Anterior cingulate cortex (tissue), 58 donors: ENCODE measurements at places on chromosomes 2 and 18.

DNA sequence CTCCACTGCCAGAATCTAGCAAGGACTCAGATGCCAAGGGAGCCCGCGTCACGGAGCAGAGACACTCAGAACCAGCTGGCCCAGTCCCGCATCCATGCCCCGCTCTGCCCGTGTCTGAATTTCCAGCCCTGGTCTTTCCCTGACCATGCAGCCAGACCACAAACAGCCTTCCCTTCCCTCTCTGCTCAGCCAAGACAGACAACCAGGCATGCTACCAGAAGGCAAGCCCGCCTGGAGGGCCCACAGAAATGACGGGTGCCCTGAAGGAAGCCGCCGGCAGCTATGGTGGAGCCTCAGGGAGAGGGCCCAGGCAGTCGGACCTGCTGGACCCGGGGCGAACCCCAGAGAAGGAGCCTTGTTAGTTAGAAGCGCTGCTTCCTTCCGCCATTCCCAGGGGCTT, 45.1 kb upstream of the MAL start:
- DNase-seq, result no peak

GRCh38 chr2:43609290-43609918, 13.6 kb upstream of the THADA start:
- DNase-seq, result peak; percentile 33

DNA sequence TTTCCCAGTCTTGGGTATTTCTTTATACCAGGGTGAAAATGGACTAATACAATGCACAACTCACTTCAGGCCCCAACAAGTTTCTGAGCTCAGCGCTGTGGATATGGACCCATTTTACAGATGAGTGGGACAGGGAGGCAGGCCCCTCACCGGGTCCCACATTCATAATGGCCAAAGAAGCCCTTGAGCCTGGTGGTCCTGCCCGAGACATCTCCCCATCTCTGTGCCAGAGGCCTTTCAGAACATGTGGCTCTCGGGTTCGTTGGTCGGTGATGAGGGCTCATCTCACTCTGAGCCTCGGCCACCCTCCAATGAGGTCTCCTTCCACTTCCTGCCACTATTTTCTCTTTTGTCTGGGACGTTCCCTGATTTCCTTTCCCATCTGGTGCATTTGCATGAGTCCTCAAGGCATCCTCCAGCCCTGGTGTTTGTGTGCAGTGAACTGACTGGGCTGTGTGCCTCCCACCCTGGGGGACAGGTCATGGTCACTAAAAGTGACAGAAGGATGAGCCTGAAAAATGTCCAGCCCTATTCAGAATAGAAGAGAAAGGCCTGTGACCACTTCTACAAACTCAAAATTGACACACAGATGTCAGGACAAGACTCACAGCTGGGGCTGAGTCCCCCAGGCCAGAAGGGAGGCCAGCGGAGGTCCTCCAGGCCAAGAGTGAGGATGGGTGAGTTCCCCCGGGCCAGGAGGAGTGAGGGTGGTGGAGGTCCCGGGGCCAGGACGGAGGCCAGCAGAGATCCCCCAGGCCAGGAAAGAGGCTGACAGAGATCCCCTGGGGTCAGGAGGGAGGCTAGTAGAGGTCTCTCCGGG, 134.5 kb downstream of the PTGR3 start:
- no peak for DNase-seq

DNA sequence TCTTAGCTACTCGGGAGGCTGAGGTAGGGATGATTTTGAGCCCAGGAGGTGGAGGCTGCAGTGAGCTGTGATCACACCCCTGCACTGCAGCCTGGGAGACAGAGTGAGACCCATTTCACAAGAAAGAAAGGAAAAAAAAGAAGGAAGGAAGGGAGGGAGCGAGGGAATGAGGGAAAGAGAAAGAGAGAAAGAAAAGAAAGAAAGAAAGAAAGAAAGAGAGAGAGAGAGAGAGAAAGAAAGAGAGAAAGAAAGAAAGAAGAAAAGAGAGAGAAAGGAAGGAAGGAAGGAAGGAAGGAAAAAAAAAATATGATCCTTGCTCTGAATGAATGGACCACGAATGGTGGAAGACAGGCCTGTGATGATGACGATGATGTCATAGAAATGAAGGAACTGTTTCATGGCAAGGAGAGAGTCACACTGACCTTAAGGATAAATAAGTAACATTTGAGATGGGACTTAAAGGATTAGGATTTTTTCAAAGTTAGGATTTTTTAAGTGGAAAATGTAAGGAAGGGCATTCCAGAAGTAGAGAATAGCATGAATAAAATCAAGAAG, 2.2 kb upstream of the GORASP2 start:
- DNase-seq, result no peak
